ENCODE measurements at places on chromosomes 4 and X.

- no peak for DNase-seq
These were observed 168.9 kb upstream of the EDNRA start for GRCh38 chr4:147311956-147312355.

- DNase-seq: no peak
These were observed 3.1 kb downstream of the FRMPD3 start for GRCh38 chrX:107452581-107452980.

- no peak for DNase-seq
These were observed 22.0 kb downstream of the MND1 start for GRCh38 chr4:153366486-153366885.

DNA sequence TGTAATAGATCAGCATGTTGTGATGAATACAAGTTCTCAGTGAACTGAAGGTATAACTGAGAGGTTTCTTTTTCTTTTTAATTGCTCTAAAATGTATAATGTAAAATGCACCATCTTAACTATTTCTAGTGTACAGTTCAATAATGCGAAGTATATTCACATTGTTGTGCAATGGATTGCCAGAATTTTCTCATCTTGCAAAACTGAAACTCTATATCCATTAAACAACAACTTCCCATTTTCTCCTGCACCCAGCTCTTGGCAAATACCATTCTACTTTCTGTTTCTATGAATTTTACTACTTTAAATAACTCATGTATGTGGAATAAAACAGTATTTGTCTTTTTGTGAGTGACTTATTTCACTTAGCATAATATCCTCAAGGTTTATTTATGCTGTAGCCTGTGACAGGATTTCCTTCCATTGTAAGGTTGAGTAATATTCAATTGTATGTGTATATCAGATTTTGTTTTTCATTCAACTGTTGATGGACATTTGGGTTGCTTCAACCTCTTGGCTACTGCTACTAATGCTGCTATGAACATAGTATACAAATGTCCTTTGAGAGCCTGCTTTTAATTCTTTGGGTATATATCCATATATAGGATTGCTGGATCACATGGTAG, 53.5 kb upstream of the NPFFR2 start:
- DNase-seq: peak; percentile 18

DNA sequence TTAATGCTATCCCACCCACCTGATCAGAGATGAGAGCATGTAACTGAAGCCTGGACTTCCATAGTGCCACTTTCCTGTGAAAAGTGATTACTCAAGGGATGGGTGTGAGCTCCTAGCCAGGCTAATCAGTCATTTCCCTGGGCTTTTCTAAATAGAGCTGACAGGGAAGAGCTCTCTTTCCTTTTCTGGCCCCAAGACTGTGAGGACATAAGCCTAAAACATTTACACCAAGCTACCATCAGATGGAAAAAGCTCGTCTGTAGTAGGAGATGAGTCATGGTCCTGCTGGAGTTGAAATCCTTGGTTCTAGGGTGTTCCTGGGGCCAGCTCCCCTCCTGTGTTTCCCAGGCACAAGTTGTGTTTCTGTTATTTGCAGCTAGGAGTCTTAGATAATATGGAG, 52.4 kb upstream of the NDP start:
- no peak for DNase-seq

GRCh38 chr4:132395561-132395960, 753.5 kb upstream of the PCDH10 start:
- no peak for DNase-seq

- DNase-seq: peak; percentile 4
These were observed 6.0 kb upstream of the CENPE start for GRCh38 chr4:103204111-103204510.

- DNase-seq: no peak
These were observed 314.2 kb upstream of the IGFBP7 start for GRCh38 chr4:57424232-57424897.

- DNase-seq: no peak
These were observed 115.4 kb downstream of the MGST2 start for GRCh38 chr4:139781066-139781465.

- DNase-seq: no peak
These were observed 22.3 kb upstream of the CLOCK start for GRCh38 chr4:55568905-55569504.

DNA sequence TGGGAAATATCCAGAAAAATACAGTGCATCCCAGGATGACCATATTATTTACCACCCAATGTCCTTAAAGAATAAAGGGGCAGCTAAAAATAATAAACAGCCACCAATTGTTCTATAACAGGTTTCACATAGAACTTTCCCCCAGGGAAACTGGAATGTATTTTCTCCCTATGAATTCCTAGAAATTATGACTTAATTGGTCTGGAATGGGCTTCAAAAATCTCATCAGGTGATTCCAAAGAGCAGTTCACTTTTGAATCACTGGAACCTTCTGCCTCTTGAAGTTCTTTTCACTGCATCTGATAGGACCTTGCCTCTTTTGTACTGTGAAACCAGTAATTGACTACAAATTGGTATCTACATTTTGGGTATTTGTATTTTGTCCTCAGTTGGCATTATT, 119.3 kb downstream of the ZNF330 start:
- no peak for DNase-seq

DNA sequence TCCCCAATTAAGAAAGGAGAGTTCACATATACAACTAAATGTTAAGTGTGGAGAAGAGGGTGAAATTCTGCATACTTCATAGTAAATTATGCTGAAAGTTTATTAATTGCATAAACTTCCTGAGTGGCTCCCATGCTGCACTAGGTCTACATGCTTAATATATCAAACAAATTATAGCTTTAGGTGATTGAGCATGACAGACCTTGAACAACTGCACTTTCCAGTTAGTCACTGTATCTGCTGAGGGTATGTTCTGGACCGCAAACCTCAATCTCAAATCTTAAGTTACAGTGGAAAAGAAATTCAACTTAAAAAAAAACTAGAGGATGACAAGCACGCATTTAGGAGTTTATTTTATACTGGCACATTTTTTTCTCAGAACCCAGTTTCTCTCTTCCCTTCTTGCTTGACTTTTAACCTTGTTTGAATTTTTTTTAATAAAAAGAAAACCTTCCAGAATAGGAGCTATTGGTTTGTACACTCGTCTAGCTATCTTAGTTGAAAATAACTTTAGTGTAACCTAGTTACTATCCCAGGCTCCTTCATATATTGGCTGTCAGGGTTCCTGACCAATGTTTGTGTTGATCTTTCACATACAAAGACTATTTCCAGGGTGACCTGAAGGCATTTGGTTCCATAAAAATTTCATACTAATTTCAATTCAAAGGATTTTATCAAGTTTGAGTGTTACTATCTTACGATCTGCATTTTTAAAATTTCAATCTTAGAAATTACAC, 10.2 kb upstream of the FAM120C start:
- no peak for DNase-seq

- no peak for DNase-seq
These were observed 110.0 kb downstream of the DHRSX start for GRCh38 chrX:2390754-2391153.

- no peak for DNase-seq
These were observed 71.9 kb upstream of the PPP2R3B start for GRCh38 chrX:458631-459061.

- no peak for DNase-seq
These were observed 149.0 kb downstream of the AASDH start for GRCh38 chr4:56238251-56238650.

DNA sequence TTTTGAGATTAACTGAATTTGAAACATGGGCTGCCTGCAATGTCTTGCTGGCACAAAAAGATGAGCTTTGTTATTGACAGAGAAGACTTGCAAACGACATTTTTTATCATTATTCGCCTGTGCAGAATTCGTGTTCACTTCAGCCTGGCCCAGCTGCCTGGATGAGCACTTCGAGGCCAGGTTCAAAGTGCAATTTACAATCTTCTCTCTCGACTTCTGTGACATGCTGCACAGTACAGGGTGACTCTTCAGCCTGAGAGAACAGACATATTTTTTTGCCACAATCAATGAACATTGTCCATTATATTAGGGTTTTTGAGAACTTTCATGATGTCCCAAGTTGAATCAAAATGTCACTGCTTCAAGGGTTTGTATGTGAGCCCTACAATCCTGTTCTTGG, 616.5 kb downstream of the SMARCA1 start:
- DNase-seq: no peak

- no peak for DNase-seq
These were observed 1.8 kb downstream of the CPEB2 start for GRCh38 chr4:15003891-15004738.

DNA sequence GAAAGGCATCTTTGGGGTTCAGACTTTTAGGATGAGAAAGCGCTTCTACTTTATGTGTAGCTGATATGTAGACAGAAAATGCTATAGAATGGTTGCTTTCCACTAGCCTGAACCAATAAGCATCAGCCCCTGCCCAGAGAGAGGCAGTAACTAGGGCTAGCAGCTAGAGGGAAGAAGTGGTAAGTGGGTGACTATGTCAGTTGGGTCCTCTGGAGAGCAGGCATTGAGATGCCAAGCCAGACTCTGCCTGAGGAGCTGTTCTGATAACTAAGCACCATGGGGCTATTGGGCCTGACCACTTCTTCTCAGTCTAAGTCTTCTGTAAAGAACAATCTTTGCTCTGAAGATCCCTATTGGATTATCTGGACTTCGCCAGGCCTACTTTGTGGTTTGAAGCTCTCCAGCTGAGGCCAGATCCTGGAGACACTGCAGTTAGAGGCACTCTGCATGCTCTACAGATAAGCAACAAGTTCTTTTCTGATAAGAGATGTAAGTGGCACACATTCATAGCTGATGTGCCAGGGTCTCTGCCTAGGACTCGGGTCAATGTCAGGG, 146.1 kb downstream of the RBM46 start:
- no peak for DNase-seq

DNA sequence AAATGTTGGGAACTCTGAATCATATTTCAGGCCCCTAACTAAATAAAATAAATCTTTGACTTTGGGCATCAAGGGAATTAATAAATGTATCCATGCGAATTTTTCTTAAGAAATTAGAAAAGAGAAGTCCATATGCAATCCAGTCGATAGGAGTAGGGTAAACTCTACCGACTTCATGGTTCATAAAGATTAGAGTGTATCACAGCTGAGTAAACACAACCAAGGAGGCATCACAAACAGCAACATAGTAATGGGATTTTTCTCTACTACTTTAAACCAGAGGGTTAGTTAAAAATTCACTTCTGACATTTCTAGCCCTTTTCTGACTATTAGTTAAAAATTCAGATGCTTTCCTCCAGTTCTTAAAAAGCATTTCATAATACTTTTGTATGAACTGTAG, 19.9 kb downstream of the SEPTIN11 start:
- no peak for DNase-seq

DNA sequence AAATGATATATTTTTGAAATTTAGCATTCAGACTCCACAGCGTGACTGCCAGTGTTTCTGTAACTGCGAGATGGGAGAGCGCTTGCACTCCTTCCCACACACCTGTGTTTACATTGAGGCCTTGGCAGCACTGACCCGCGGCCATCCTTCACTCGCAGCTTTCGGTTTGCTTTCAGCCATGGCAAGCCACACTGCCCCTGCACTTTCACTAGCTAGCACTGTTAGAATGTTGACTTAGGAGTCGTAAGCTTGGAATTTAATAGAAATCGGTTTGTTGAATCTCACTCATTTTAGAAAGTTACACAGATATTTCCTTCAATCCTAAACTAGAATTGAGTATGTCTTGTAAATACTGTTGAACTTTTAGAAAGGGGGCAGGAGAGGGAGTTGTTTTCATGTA, 136.2 kb downstream of the CFAP299 start:
- no peak for DNase-seq

DNA sequence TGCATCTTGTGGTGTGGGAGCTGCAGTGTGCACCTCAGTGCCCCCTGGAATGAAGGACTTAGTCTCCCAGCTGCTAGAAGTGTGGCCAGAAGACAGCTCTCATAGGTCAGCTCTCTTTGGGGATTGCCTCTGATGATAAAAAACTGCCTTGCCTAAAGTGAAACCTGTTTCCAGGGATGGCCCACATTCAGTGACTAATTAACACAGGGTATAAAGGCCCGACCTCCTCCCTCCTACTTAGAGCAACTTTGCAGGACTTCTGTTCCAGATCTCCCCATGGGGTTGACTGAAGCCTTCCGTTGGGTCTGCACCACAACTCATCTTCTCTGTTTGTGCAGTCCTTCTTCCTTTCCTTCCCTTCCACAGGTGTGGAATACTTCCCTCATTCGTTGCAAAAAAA, 53.2 kb downstream of the SPINK2 start:
- no peak for DNase-seq

GRCh38 chrX:149825424-149825823, 43.7 kb downstream of the MAGEA9 start:
- DNase-seq: no peak

DNA sequence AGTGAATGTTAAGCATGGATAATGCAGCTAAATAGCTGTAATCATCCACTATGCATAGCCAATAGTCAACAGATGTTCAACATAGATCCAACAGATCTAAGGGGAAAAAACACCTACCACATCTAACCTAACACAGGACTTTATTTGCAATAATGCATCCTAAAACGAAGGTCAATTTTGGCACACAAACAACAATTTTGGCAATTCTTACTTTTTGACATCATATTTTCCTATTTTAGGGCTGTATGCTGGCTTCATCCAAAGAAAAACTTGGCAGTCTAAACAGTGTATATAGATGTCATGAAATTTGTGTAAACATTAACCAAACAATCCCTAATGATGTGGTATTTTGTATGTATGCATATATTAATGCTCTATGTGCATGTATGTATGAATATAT, 33.2 kb downstream of the UNC5C start:
- DNase-seq: no peak

DNA sequence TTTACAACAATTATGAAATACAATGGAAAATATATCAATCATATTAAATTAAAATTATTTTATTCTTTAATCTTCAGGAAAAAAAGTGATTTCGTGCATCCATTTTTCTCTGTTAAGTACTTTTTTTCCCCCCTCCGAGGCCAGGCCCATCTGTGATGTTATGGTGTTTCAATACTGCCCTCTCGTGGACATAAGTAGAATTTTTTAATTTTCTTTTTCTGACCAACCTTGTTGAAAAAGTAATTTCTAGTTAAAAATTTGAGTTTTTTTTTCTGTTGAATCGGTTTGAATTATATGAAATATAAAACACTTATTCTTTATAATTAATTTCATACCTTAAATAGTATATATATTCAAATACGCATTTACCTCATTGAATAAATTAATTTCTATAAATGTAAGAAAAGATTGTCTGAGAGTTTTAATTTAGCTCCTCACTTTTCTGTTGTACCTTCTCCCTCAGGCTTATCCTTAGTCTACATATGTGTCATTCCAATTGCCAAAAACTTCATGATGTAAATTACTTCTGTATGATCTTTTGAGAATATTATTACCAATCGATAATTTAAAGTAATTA, 175.8 kb upstream of the TECRL start:
- peak; percentile 38 for DNase-seq

GRCh38 chr4:180953572-180953971, 1289.6 kb upstream of the TENM3 start:
- no peak for DNase-seq

GRCh38 chr4:68476191-68476590, 28.9 kb downstream of the TMPRSS11E start:
- no peak for DNase-seq

GRCh38 chrX:31652650-31653049, 580.8 kb upstream of the FTHL17 start:
- DNase-seq: no peak

- peak; percentile 0 for DNase-seq
These were observed 1826.0 kb downstream of the STIM2 start for GRCh38 chr4:28686618-28687017.

- DNase-seq: no peak
These were observed 694.8 kb upstream of the INTU start for GRCh38 chr4:126937846-126938422.

- DNase-seq: no peak
These were observed 237.0 kb downstream of the MGST2 start for GRCh38 chr4:139902321-139903320.

- no peak for DNase-seq
These were observed 195.4 kb upstream of the HHIP start for GRCh38 chr4:144450526-144450925.
